ENCODE measurements at places on chromosomes 6 and 20.

GRCh38 chr6:95994151-95994550 lies 21.6 kb upstream of the FUT9 start:
- DNase-seq = no peak

- DNase-seq = no peak
These were observed 125.7 kb upstream of the HDAC2 start for GRCh38 chr6:114096561-114097172.

DNA sequence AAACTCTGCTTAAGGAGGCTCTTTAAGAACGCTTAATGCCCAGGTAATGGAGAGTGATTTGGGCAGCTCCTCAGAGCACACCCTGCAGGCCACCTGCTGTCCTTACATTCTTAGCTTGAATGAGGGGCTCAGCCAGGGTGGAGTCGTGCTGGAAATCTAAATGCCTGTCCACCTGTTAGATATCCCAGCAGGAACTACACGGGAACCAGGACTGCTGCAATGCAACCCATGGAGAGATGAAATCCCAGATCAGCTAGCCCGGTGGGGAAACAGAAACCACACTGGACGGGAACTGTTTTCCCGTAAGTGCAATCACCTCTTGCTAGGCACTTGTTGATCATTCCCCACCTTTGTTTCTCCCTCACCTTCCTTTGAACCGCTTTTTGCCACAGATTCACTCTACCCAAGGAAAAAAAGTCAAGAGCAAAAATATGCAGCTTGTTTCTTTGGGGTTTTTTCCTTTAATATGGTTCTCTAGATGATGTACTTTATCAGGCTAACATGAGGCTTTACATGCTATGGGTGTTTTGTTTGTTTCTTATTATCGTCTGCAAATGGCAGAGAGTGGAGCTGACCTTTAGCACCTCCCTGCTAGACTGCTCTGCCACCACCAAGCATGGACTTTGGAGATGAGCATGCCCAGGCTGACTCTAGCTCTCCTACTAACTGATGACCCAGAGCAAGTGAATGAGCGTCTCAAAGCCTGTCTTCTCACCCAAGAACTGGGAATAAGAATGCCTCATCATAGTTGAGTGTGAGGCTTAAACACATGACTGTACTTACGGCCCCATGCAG lies 125.9 kb upstream of the TNFAIP3 start:
- no peak for DNase-seq

- no peak for DNase-seq
These were observed 1.2 kb downstream of the PM20D2 start for GRCh38 chr6:89146718-89147700.

- no peak for DNase-seq
These were observed 2.1 kb downstream of the PANK2 start for GRCh38 chr20:3890999-3891929.

GRCh38 chr6:124599656-124600055 lies 362.6 kb upstream of the RNF217 start:
- no peak for DNase-seq

- peak; percentile 2 for DNase-seq
These were observed 15.4 kb upstream of the KIAA1755 start for GRCh38 chr20:38275815-38276550.

- no peak for DNase-seq
These were observed 1.0 kb upstream of the RIPOR2 start for GRCh38 chr6:24936641-24937317.

DNA sequence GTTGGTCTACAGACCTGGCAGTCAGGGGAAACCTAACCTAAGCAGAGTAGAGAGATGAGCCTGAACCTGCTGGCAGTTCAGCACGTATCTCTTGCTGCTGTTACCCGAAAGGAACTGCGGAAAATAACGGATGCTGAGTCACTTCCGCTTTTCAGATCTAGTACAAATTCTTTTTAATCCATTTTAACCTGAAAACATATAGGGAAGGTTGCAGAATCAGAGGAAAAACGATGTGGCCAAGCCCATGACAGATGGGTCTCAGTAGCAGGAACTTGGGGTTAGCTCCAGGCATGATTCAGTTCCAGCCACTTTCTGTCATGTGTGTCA lies 351.9 kb upstream of the PRND start:
- no peak for DNase-seq

- DNase-seq = peak; percentile 80
These were observed 14.3 kb downstream of the KLHL31 start for GRCh38 chr6:53651205-53651763.

DNA sequence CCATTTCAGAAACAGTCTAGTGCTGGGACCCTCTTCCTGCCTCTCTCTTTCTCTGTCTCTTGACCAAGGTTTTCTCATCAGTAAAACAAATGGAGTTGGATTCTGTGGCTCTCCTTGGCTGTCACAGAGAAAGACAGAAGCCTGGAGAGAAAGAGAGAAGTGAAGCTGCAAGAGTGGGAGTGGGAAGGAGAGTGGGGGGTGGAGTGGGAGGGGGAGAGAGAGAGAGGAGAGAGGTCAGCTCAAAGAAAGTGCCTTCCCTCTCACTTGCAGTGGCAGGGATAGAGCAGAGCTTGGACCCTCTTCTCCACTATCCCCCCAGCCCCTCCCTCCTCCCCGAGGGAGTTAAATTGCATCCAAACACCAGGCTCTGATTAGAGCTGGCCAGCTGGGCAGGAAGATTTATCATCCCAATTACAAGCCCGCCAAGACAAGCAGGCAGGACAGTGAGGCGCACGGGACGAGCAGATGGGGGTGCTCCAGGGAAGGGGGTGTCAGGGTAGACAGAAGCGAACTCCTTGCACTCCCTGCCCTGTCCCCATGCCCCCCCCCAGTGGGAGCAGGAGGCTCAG lies 74.3 kb downstream of the CD40 start:
- DNase-seq = no peak

- no peak for DNase-seq
These were observed 59.5 kb downstream of the SCAF8 start for GRCh38 chr6:154792761-154793160.

GRCh38 chr20:12171923-12172524 lies 254.3 kb downstream of the BTBD3 start:
- DNase-seq = peak; percentile 24

- DNase-seq = no peak
These were observed 5.5 kb downstream of the HNF4A start for GRCh38 chr20:44361021-44361420.

DNA sequence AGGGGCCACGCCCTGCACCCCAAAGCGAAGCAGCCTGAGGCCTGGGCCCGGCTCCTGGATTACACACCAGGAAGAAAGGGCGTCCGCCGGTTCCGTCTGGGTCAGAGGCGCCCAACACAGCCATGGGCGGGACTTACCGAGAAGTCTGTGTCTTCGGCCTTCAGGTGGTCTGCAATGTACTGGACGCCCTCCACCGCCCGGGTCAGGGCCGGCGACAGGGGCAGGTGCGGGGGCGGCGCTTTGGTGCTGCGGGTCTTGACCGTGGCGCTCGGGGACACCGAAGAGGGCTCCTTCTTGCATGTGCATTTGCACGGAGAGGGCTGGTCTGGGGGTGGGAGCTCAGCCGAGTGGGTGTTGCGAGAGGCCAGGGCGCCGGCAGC lies 11.6 kb downstream of the CHRNA4 start:
- DNase-seq = no peak

DNA sequence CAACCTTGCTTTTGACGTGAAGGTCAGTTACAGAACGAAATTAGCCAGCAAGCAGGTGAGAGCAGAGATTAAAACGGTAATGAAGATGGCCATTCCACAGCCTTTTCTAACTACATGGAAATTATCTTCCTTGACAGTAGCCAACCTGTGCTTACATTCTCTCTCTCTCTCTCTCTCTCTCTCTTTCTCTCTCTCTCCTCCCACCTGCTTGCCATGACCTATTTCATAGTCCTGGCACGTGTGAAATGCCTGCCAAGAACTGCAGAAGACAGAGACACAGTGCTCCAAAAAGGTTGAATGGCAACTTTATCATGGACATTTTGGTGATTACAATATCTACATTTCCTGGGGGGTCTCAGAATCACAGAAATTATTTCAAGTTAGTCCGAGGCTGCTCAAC lies 38.5 kb upstream of the SALL4 start:
- DNase-seq = no peak

DNA sequence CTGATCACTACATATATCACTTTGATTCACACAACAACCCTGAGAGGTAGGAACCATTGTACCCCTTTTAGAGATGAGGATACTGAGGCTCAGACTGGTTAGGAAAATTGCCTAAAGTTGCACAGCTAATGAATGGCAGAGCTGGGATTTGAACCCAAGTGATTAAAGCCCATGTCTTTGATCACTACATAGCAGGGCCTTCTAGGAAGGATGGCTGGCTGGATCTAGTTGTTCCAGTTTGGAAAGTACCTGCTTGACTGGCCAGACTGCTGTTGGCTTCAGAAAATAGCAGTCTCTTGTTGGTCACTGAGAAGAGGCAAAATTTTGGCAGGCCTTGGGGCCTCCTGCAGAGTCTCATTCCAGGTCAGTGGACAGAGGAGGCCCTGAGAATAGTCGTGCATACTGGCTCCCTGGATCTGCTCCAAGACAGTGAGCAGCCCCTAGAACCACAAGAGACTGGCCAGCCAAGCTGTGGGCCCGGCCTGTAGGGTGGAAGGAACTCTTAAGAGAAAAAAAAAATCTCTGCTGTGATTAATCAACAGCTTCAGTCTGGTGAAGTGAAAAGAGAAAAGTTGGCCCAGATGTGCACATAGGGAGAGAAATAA lies 17.5 kb downstream of the PPARD start:
- DNase-seq = peak; percentile 40
